IPS-NIHi11 (cell line): ENCODE measurements at places on chromosomes 1 and 21.

- no peak for DNase-seq
Observed at GRCh38 chr1:225694151-225694603, 41.3 kb upstream of the ENAH start.

DNA sequence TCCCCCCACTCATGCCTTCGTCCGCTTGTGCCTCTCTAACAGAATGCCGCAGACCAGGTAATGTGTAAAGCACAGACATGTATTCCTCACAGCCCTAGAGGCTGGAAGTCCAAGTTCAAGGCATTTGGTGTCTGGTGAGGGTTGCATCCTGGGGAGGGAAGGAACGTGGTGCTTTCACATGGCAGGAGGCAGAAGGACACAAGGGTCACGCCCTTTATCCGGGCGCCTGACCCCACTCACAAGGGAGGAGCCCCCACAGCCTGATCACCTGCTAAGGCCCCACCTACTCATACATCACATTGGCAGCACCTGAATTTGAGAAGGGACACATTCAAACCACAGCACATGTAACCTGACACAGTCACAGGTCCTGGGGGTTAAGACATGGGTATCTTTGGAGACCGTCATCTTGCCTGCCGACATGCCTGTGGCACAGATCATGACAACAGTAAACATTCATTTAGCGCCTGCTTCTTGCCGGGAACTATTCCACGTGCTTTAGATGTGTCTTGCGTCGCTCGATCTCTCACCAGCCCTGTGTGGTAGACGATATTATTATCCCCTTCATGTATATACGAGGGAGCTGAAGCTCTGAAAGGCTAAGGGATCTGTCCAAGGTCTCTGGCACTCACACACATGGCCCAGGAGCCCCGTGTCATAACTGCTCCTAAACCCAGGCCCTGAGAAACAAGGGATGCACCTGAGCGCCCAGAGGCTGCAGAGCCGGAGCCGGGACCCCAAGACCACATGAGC is 235.6 kb downstream of the NPHP4 start:
- DNase-seq = no peak

DNA sequence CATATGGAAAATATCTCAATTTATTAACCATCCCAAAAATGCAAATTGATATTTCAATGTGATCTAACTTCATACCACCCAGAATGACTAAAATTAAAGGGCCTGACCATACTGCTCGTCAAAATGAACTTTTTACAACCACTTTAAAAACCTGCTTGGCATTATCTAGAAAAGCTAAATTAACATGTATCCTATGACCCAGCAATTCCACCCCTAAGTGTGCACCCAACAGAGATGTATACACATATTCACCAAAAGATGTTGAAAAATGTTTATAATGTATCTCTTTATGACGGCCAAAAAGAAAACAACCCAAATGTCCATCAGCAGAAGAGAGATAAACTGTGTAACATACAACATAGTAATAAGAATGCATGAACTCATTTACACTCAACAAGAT is 1.6 kb upstream of the BCAR3 start:
- DNase-seq = no peak

- DNase-seq = no peak
Observed at GRCh38 chr1:160009801-160010200, 22.0 kb downstream of the PIGM start.

GRCh38 chr1:159088050-159088449 is 11.5 kb upstream of the AIM2 start:
- DNase-seq = no peak

DNA sequence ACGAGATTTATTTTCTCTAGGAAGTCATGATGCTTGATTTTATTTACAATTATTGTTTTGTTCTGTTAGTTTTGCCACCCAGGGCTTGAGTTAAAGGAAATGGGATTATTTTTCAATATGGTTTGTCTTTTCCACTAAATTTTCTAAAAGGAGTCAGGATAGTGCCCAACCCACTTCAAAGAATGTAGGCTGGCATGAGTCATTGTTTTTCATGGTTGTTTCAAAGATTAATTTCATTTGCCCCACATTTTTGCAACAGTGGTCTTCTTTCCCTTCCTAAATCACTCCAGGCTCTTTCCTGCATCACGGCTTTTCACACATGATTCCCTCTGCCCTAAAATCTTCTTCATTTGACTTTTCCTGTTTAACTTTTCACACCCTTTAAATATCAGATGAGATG is 2.5 kb downstream of the SLAMF6 start:
- DNase-seq = no peak

- no peak for DNase-seq
Observed at GRCh38 chr1:170903961-170904360, 31.4 kb upstream of the MROH9 start.

GRCh38 chr1:207920444-207921021 is 9.6 kb upstream of the CD34 start:
- no peak for DNase-seq

DNA sequence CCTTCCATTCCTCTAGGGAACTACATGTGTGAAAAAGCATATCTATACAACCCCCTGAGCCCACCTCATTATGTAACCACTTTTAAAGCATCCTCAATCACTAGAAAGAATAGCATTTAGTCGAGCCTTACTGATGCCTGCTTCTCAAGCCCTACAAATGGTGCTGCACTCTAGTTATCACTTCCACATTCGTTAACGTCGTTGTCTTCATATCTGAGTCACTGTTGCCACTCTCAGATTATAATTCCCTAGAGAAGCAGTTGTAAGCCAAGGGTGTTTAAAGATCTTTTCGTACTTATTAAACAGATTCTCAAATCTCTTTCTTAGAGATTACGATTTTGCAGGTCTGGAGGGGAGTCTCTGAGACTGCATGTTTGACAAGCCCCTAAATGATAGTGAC is 16.5 kb downstream of the ATP1B1 start:
- no peak for DNase-seq

DNA sequence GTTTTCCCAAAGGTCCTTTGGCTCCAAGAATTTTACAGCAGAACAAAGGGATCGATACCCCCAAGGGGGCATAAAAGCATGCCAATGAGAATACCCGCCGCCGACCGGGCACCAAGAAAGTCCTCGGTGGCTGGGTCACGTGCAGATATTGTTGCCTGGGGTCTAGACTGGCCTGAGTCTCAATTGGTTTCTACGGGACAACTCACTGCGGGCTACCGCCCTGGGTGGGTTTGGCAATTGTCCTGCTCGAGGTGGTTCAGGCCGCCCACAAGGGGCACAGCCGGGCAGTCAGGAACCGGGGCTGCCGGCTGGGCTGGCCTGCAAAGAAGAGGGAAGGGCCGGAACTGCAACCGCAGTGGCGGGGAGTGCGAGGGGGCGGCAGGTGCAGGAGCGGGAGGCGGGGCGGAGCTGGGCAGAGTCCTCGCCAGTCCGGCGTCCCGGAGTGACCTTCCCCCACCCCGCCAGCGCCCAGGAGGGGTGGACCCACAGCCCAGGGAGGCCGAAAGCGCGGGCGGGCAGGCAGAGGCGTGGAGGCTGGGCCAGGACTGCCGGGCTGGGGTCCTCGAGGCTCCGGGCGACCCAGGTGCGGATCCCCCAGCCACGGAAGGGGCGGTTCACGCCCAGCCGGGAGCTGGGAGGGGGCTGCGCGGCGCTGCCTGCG is 926 bp upstream of the ATP1B1 start:
- peak; percentile 86 for DNase-seq

DNA sequence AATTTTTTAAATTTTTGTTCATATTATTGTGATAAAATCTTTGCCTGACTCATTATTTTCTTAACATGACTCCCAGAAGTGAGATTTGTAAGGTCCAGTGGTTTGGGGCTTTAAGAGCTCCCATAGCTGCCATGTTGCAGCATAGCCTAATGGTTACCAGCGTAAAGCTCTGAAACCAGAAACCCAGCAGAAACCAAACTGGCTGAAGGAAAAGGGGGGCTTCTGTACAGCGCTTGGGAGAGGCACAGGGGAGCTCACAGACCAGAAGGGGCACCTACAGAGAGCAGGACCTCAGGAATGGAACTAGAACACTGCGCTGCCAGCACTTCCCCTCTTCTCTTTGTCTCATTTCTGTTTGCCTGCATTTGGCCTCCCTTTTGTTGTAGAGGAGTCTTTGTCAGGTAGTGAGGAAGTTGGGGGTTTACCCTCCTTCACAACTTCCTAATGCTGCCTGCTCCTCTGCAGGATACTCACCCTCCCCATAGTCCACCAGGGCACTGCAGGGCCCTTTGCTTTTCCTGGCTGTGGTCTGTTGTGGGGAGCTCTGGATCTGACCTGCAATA is 2.6 kb upstream of the PYCR2 start:
- no peak for DNase-seq

DNA sequence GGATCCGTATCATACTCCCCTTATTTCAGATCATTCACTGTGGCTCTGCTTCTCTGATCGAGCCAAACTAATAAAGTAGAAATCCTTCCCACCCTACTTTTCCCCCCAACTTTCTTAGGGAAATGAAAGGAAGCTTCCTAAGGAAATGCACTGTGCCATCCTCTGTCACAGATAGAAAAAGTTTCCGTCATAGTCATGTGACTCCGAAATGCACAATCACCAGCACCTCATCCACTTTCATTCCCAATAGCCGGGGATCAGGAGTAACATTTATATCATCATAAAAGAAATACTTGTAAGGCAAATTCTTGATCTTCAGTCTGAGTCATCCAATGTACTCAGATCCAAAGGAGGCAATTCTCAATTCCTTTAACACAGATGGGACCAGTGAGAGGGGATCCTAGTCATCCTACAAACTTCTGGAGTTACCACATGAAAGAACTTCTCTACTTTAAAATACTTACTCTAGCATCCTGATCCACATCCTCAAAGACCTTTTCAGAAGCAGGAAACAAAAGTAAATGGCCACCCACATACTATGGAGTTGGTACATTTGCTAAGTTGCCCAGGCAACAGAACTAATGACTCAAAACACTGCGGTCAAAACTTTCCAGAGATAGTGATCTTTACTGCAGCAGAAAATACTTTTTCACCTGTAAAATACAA is 97.8 kb upstream of the ZC3H11B start:
- DNase-seq = no peak

DNA sequence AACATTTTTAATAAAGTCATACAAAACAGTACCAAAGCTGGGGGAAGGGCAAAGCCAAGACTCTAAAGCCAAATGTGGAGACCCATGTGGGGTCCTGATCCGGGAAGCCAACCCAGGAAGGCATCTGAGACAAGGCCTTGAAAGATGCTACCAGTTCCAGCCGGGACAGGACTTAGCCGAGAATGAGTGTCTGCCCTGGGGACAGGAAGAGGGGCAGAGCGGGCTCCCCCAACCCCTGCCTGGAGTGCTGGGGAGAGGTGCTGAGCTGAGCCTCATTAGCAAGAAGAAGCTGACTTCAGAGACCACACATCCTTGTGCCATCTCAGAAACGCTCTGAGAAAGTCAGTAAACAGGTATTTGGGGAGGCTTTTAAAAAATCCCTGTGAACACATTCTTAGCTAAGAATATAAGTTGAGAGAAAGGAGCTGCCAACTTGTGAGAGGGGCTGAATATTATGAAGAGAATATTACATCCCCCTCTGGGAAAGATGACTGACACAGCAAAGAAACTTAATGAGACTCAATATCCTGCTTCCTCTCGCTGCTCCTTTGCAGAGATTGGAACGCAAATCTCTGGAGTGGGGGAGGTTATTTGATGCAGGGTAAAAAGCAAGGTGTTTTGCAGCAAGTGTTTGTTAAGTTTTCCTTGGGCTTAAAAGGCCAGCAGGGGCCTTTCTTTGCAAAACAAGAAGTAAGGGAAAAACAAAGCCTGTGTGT is 103.3 kb upstream of the KCND3 start:
- no peak for DNase-seq

DNA sequence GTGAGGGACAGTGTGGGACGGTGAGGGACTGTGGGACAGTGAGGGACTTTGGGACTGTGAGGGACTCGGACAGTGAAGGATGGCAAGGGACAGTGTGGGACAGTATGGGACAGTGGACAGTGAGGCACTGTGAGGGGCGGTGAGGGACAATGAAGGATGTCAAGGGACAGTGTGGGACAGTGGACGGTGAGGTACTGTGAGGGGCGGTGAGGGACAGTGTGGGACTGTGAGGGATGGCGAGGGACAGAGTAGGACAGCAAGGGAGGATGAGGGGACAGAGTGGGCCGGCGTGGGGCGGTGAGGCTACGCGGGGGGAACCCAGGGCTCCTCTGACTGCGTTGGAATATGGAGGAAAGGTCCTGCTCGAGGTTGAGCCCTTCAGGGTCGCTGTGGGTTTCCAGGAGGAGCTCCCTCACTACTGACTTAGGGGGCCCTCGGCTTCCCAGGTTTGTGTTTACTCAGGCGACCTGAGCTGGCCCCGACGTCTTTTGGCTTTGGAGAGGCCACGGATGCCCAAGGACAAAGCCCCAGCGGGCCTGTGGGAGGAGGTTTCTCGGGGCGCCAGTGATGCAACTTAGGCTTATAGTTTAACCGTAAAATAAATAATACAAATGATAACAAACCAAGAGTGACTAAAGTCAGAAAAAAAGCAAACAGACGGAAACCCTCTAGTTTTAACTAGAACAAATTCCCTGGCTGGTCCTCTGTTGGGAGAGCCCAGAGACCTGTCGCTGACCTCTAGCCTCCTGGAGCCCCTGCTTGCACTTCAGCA is 1.1 kb upstream of the ERRFI1 start:
- no peak for DNase-seq

DNA sequence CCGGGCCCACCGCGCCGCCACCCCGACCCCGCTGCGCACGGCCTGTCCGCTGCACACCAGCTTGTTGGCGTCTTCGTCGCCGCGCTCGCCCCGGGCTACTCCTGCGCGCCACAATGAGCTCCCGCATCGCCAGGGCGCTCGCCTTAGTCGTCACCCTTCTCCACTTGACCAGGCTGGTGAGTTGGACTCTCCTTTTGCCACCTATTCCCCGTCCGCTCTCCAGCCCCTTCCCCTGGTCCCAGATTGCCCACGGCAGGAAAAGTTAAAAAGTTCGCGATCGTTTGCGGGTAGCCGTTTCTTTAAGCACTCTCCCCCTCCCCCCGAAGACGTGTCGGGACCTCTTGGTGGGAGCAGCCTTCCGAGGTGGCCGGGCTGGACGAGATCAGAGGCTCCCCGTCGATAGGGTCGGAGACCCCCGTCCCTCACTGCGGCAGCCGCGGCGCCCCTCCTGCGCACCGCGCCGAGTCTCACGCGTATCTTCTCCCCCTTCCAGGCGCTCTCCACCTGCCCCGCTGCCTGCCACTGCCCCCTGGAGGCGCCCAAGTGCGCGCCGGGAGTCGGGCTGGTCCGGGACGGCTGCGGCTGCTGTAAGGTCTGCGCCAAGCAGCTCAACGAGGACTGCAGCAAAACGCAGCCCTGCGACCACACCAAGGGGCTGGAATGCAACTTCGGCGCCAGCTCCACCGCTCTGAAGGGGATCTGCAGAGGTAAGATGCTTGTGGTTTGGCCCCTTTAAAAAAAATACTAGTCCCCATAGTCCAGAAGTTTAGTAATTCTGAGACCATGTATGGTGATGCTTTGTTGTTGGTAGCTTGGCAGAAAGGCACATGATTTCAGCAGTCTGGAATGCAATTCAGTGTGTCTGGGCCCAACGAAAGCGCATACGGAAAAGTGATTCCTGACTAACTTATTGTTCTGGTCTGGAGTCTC is 576 bp downstream of the CCN1 start:
- peak; percentile 73 for DNase-seq

DNA sequence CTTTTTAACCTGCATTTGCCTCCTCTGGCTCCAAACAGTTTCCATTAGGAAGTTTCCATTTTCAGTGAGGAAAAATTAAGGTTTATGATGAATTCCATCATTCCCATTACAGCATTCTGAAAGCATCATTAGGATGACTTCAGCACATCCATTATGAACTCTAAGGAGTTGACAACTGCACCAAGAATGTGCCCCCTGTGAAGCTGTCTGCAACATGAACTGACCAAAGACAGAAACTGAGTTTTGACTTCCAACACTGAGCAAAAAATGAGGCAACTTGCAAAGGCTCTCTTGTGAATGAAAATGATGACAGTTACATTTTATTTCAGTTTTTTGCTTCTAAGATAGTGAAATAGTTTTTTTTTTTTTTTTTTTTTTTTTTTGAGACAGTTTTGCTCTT is 18.3 kb upstream of the KCNE1 start:
- DNase-seq = no peak
